Right atrium auricular region (tissue), 2 donors: ENCODE measurements at places on chromosomes 2 and 18. TPM values are rescaled to one million over a fixed set of nuclear protein-coding genes. Genes with fewer than 3 reads are reported as not detected.
A peak's percentile ranks its signal among the peaks of the same experiment; 100 is the strongest.

DNA sequence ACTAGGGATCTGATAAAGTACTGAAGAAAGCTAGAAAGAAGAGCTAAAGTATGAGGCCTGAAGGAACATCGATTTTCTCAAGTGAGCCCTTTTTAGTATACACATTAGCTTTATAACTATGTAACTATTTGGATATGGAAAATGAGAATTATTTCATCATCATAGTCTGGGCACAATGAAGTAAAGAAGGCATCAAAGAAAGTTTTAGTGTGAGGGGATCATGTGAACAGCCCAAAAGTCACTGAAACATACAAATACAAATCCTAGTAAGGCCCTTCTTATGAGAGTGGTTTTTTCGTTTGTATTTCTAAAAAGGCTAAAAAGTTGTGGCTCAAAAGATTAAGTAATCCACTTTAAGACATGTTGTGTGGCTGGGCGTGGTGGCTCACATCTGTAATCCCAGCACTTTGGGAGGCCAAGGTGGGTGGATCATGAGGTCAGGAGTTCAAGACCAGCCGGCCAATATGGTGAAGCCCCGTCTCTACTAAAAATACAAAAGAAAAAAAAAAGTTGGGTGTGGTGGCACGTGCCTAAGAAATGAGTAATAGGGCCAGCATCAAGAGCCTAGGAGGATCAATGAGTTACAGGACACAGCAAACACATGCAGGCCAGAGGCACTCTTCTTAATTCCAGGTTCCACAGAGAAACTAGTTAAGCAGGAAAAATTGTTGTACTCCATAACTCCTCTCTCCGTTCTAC is 61.9 kb downstream of the PUM2 start:
- no peak for DNase-seq

GRCh38 chr2:102522162-102522561 is 49.1 kb downstream of the SLC9A4 start:
- DNase-seq: no peak

GRCh38 chr18:72155327-72155726 is 388.8 kb downstream of the CBLN2 start:
- no peak for DNase-seq

DNA sequence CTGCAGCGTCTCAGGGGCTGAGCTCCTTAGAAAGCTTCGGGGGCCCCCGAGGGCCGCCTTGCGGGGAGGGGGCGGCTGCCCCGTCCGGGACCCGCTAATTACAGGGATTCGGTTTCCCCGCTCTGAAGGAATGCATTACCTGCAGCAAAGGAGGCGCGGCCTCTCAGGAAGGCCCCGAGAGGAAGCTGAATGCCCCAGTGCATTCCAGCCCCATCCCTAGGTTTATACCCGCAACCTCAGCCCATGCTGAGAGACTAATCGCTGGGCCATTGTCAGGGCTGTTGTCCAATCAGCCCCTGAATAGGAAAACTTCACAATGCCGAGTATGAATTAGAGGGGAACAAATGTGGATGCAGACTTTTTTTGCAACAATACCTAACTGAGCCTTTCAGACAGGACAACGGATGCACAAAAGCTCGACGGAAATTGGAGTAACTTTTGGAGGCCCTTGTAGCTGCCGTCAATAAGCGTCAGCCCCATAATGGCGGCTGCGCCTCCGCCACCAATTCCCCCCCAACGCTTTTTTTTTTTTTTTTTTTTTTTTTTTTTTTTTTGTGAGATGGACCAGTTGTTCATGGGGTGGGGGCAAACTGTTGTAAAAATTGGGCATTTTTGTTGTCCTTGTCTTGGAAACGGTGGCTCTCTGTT is 138.6 kb upstream of the SIX3 start:
- no peak for DNase-seq

- no peak for DNase-seq
Measured at GRCh38 chr2:236600158-236600557, 30.5 kb downstream of the ACKR3 start.

DNA sequence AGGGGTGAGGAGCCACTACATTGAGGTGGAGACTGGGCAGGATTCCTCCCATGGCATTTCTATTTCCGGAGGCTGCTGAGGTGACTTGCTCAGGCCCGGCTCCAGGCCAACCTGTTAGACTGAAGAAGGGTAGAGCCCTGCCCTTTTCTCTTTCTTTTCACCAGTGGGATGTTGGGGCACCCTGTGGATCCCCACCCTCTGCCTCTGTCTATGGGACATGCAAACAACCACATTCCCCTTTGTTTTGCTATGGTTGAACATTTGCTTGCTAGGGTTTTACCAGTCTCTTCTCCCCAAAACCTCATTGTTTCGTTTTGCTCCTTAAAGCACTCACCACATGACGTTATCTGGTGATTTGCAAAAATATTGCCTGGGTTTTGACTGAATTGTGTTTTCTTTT is 183.3 kb downstream of the ARL4C start:
- peak; percentile 32 for DNase-seq

GRCh38 chr18:50967714-50968661 is at the start of gene ELAC1:
ELAC1 (plus strand) TSS chr18:50968040; CDS start chr18:50974405, 6,365 bp downstream.
- peak; percentile 69 for DNase-seq

- no peak for DNase-seq
Measured at GRCh38 chr18:11828786-11829432, 22.3 kb upstream of the CHMP1B start.

- no peak for DNase-seq
Measured at GRCh38 chr2:19409046-19409445, 50.6 kb upstream of the OSR1 start.

- DNase-seq: no peak
Measured at GRCh38 chr2:97871096-97871780, 124.5 kb downstream of the TMEM131 start.

DNA sequence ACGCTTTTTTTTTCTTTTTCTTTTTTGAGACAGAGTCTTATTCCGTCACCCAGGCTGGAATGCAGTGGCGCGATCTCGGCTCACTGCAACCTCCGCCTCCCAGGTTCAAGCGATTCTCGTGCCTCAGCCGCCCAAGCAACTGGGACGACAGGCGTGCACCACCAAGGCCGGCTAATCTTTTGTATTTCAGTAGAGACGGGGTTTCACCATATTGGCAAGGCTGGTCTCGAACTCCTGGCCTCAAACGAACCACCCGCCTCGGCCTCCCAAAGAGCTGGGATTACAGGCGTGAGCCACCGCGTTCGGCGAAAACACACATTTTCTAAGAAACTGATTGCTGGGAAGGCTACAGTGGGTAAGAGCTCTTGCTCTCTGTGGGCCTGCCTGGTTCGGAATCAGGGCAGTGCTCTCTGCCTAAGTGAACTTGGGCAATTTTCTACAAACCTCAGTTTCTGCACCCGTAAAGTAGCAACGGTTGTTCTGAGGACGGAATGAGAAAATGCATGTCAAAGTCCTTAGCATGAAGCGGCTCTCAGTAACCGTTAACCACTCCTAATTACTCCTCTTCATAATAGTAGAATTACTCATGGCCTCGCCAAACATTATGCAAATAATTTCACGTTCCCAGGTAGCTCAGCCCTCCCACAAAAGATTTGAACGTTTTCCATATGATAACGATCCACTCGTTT is 1.0 kb upstream of the PMAIP1 start:
- DNase-seq: no peak

DNA sequence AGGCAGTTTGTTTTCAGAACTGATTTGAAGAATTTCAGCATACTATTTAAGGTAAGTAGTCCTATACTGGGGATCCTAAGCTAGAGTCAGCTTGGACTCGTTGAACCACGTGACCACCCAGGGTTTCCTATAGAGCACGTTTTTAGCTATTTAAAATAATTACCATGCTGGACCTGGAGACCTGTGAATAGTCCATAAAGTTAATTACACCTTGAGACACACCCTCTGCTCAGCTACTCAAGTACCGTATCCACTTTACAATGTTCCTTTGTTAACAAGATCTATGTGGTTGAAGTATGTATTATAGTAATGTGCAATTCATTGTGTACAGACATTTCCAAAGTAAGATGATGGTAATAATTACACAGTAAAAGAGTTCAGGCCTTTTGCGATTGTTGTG is 67.6 kb downstream of the CRIM1 start:
- DNase-seq: no peak

- DNase-seq: no peak
Measured at GRCh38 chr18:9835825-9836224, 49.9 kb upstream of the TXNDC2 start.

- DNase-seq: no peak
Measured at GRCh38 chr2:109712746-109713145, 81.4 kb upstream of the RGPD5 start.

DNA sequence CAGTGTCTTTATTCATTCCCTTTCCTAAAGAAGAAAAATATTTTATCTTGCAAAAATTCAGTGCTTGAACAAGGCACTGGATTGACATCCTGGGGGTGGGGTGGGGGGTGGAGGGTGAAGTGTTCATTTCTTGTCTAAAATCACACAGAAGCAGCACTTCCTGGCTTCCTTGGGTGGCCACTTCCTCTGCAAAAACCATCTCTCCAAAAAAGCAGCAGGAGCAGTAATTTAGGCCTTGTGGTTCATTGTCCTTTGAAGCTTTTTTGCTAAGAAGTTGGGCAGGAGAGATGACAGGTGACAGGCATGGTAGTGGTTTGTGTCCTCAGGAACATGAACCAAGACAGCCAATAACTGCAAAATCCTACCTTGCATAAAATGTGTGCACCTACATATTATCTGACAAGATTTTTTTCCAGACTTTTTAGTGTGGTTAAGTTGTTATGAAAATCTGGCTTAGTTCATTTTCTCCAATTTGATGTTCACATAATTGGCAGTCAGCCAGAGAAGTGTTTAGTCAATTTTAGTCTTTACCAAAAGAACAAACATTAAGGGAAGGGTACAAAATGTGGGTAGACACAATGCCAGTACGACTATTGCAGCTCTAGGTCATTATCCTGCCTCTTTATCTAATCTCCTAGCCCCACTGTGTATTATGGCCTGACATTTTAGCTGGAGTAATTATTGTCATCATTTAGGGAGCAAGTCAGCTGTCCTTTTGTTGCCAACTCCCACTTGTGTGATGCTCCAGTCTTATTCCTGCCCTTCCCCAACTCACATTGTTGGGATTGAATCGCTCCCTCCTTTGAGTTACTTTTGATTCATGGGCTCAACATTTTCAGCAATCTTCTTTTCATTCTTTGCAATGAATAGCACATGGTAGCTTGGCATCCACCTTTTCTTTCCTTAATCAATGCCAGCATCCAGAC is 177.2 kb downstream of the MYO3B start:
- no peak for DNase-seq

DNA sequence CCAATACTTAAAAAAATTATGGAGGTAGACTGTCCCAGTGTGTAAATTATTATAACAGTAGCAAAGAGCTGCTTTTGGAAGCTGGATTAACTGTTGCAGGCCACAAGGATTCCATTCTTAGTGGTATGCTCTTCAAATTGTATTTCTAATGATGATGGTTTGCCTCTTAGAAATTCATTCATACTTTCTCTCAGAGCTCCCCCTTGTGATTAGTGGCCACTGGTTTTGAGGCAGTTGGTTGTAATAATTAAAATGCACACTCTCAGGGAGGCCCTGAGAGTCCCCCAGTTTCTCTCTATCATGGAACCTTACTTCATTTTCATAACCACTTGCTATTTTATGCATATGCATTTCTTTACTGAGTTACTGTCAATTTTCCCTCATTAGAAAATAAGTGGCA is 122.5 kb downstream of the PLA2R1 start:
- DNase-seq: no peak

GRCh38 chr2:172095146-172095904 is 7.4 kb downstream of the DLX2 start:
- DNase-seq: no peak

- no peak for DNase-seq
Measured at GRCh38 chr2:217361483-217361880, 501.6 kb upstream of the TNP1 start.

GRCh38 chr18:56639571-56639970 is 1.2 kb upstream of the TXNL1 start:
- no peak for DNase-seq

GRCh38 chr2:218398437-218399390 is 954 bp upstream of the CTDSP1 start:
- DNase-seq: peak; percentile 80

- no peak for DNase-seq
Measured at GRCh38 chr18:43875511-43875910, 598.2 kb upstream of the SYT4 start.

GRCh38 chr2:127811397-127812321 is 688 bp upstream of the WDR33 start:
- peak; percentile 59 for DNase-seq

- DNase-seq: no peak
Measured at GRCh38 chr2:59025157-59025757, 784.1 kb upstream of the FANCL start.

GRCh38 chr2:60867007-60867406 is 14.4 kb upstream of the REL start:
- no peak for DNase-seq

RPL37A gene
- 1,004 TPM for total RNA-seq

LCT gene
- total RNA-seq: not detected

KLF7 gene
- 13.5 TPM for total RNA-seq

ZNF396 gene
- total RNA-seq: 0.94 TPM

PREB gene
- 47.5 TPM for total RNA-seq

MRO gene
- total RNA-seq: 2.6 TPM
